PC-3 (cell line): ENCODE measurements at places on chromosomes 4 and X.

GRCh38 chrX:128057421-128057820 is 5.2 kb upstream of the ACTRT1 start:
- DNase-seq = no peak

DNA sequence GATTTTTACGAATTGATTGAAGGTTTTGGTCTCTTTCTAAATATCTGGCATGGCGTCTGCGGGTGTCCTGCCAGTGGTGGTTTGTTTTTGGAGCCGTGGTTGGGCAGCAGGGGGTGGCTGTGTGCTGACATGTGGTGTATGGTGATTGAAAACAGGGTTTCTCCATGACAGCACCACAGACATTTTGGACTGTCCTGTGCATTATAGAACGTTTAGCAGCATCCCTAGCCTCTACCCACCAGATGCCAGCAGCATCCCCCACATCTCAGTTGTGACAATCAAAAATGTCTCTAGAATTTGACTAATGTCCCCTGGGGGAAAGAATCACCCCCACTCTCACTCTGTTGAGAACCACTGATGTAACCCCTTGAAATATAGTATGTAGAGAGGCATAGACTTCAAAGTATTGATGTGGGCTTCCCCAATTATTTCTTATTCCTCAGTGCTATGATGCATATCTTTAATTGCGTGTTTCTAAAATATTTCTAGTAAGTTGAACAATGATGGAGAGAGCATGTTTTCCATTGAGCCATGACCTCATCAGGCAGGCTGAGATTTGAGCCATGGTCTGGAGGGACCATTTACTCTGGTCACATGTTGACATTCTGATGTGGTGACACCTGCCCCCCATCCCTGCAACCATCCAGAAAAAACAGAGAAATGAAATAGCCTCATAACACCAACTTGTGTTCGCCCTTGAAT is 77.4 kb upstream of the MID1 start:
- no peak for DNase-seq

GRCh38 chrX:153599192-153600031 is 473 bp upstream of the CCNQ start:
- peak; percentile 91 for DNase-seq

DNA sequence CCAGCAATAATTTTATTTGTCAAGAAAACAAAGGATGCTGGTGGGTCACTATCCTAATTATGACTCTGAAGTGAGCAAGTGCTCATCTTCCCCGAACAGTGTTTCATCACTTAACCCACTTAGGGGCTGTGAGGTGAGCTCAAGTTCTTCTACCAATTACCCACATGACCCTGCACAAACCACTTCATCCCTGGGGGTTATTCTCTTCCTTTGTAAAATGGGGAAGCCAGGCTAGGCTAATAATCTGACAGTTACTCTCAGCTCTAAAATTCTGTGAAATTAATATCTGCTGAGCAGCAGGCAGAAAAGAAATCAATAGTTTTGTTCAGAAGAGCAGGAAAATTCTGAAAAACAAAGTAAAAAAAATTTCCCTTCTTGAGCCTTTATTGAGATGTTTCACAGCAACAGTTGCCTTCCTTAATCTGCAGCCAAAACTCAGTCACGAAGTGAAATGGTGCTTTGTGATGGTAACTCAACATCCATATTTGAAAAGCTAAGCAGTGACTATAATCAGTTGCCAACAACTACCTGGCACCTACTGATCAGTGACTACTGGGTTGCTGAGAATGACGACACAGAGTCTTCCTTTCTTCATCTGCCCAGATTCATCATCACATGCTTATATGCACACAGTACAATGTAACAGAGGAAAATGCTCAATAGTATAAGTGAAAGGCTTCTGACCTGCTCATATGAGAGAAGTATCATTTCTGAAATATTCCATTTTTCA is 24.1 kb downstream of the ATP8A1 start:
- DNase-seq = no peak

DNA sequence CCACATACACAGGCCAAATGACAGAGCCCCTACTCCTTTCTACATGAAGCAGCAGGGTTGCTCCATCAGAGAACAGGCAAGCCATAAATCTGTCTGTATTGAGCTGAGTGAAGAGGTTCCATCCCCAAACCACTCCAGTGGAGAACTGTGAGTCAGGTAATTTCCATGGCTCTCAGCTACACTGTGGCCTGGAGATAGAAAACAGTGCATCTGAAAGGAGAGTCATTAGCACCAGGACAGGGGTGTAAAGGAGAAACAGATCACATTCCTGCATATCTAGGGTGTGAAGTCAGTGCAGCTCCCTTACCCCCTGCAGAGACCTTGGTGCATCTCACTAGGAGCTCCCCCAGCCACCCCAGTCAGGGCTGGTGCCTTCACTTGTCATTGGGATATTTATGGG is 314.7 kb downstream of the CHIC1 start:
- no peak for DNase-seq

DNA sequence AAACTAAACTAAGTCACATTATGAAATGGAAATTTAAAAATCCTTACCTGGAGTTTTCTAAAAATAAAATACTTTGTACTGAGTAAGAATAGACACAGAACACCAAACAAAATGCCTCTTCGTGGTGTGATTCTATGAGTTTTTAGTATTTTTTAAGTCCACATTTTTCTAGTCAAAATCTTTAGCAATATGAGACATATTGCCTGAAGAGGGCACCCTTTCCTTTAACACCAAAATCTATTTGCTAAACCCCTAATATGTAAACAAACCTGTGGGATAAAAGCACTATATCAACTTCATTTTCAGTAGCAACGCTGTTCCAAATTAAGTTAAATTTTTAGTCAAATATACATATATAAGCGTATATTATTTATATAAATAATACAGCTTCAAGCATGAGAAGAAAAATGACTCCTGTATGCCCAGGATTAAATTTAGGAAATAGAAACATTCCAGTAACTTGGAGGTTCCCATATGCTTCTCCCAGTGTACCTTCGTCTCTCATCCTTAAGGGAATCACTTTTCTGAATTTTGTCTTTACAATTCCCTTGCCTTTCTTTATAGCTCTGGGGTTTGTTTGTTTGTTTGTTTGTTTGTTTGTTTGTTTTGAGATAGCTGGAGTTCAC is 23.0 kb upstream of the PGM2 start:
- DNase-seq = peak; percentile 56

DNA sequence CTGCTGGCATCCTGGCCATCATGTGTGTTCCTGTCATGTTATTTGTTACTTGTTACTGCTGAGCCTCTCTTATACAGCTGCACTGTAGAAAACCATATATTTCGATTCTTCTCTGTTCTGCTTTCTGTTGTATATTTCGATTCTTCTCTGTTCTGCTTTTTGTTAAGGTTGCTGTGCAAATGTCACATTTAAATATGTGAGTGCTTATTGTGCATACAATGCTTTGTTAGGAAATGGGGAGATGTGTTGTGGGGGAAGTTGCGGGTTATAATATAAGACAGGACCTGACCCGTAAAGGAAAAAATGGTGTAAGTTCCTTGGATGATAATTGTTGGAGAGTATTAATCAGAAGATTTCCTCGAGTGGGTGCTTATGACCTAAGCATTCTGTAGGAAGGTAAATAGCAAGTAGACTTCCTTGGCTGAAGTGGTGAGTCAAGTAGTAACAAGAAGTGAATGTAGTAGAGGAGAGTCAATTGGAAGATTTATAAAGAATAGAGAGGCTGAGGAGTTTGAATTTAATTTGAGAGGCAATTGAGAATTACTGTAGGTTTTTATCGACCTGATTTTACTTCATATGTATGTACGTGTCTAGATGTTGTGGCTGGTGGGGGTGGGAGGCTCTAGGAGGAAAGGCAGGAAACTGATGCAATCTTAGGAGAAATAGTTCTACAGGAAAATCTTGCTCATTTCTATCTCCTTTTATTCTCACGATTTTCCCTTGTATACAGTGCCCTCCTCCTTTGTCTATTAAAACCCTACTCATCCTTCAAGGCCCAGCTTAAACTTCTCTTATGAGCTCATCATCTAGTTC is 8.5 kb downstream of the OGT start:
- peak; percentile 46 for DNase-seq

DNA sequence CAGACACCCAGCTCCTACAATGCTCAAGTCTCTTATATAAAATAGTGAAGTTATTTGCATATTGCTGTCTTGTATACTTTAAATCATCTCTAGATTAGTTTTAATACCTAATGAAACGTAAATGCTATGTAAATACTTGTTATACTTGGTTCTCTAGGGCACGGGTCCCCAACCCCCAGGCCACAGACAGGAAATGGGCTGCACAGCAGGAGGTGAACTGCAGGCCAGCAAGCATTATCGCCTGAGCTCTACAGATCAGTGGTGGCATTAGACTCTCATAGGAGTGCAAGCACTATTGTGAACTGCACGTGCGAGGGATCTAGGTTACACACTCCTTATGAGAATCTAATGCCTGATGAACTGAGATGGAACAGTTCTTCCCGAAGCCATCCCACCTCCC is 395.9 kb upstream of the EMCN start:
- DNase-seq = no peak

DNA sequence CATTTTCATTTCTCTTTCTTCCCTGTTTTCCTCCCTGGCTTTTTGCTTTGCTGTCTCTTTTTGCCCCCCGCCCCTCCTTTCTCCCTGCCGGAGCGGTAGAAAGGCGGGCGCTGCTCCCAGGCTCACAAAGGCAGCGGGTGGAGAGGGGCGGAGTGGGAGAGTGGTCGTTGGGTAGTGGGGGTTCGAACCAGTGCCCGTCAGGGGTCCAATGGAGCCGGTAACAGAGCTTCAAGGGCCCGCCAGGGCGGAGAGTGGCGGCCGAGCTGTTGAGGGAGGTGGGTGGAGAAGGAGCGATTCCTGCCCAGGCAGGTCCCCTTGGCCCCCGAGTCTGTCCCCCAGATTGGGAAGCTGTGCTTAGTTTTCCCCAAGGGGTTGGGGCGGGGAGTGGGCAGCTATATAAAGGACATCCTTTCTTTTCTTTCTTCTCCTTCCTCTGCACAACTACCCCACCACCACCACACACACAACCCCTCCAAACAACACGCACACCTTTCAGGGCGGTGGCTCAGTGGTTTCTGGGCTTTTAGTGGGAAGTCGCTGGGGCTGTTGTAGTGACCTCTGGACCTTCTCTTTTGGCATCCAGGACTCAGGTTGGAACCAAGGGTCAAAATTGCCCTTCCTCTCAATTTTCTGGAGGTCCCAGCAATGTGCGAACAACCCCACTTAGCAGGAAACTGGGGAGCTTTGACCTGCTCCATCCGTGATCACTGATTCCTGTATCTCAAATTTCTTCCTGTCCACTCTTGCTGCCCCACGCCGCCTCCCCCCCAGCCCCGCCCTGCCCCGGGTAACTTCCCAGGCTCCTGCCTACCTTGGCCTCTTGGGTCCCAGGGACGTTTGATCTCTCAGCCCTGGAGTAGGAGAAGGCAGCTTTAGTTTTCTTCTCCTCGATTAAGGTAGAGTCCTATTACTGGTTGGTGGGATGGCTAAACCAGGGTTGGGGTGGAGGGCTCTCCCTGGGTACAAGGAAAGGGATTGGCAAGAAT is 1.9 kb downstream of the EFNB1 start:
- peak; percentile 26 for DNase-seq

DNA sequence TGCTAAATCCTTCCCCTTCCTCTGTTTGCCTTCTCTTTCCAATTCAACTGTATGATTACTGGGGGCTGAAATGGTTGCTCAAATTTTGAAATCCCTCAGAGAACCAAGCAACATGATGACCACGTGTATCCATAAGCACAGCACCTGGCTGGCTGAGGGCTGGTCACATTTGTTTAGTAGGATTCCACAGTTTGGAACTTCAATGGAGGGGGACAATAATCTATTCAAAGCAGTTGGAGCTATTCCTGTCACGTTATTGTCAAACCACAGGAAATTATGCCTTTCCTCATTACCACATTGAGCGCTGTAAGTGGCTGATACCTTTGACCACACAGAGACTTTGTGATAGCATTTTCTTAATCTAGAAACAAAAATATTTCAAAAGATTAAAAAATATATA is 7.0 kb downstream of the TMSB4X start:
- no peak for DNase-seq

GRCh38 chr4:156738766-156739165 is 232.8 kb downstream of the PDGFC start:
- DNase-seq = no peak

- DNase-seq = no peak
Observed at GRCh38 chrX:9144701-9145241, 110.8 kb upstream of the FAM9B start.

- DNase-seq = no peak
Observed at GRCh38 chr4:121219227-121219626, 55.1 kb upstream of the TNIP3 start.

DNA sequence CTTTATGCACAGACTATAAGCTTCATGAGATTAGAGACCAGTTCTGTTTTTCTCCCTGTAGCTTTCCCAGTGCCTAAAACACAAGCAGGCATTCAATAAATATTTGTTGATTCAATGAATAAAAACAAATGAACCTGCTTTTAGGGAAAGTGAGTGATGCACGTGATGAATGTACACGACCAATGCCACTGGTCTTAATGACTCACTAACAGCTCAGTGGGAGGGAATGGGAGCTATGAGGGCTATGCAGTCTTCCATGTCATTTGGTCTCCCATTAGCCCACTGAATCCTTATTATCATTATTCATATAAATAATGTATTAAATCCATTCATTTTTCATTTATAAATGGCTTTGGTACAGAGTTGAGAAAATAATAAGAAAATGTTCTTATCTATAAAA is 247.4 kb downstream of the FBXO8 start:
- no peak for DNase-seq

- no peak for DNase-seq
Observed at GRCh38 chr4:874056-874455, 48.1 kb upstream of the CPLX1 start.

DNA sequence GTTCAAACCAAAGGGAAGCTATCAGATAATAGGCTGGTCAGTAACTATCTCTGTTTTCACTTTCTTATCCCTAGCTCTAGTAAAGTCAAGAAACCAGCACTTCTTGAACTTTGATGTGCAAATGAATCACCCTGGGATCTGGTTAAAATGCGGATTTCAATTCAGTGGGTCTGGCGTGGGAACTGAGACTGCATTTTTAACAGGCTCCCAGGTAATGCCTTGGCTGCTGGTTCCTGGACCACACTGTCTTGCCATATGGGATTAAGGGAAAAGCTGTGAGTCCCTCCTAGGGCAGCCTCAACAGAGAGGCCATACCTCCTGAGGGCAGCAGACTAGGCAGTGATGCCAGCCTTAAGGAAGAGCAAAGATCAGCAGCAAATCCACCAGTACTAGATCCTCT is 1.7 kb downstream of the RNF175 start:
- DNase-seq = no peak

GRCh38 chr4:72448231-72448630 is 120.8 kb downstream of the ADAMTS3 start:
- DNase-seq = peak; percentile 27

- no peak for DNase-seq
Observed at GRCh38 chr4:1492142-1492457, 85.9 kb upstream of the NKX1-1 start.

DNA sequence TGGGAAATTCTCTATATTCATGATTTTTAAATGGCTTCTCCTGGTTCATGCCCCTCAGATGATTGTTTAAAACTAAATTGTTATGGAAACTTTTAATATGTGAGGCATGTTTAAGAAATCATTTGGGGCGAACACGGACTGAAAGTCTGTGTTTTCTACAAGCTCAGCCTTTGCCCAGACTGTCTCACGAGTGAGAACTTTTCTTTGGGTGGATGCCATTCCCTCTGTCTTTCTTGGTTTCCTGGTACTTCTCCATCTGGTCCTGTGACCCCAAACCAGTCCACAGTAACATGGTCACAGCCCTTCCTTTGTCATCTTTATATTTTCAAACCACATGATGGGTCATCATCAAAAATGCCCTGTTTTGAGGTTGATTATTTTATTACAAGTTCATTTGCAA is 186.6 kb upstream of the GNPDA2 start:
- DNase-seq = no peak

- peak; percentile 77 for DNase-seq
Observed at GRCh38 chr4:163694385-163694784, 199.9 kb downstream of the TMA16 start.

- no peak for DNase-seq
Observed at GRCh38 chr4:70979445-70980008, 13.9 kb upstream of the DCK start.
